ENCODE measurements at places on chromosomes 2 and 18.

DNA sequence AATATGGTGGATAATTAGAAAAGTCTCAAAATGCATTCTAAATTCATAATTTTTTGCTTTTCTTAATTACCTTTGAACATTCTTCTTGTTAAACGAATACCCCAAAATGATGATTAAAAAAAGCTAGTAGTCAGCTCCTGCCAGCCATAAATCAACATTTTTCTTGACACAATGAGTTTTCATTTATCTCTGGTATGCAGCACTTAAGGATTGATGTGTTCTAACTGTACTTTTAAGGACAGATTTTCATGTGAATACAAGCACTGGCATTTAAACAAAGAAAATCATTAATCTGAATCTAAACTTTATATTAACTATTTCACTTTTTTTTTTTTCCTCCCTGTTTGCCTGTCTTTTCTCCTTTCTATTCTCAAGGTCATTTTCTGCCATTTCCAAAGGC, 976.8 kb downstream of the TMEM182 start:
- no peak for DNase-seq

- no peak for DNase-seq
These were observed 72.5 kb downstream of the ACKR3 start for GRCh38 chr2:236642125-236642524.

GRCh38 chr2:219289537-219290361, 10.6 kb downstream of the DNAJB2 start:
- DNase-seq, result peak; percentile 88

DNA sequence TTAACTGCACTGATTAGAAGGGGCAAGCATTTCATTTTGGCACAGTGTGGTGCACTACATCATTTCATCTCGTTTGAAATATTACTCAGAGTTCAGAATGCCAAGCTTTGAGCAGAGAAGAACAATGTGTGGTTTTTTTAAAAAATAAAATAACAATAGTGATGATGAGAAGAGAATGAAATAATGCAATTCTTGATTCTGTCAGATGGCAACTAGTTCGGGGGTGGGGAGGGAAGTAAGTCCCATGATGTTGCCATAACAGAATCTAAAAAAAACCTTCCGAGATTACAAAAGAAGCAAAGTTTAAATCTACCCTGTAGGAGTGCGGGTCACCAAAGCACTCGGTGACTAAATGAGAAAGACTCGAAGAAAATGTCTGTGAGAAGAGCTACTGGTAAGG, 490.4 kb downstream of the NR4A2 start:
- DNase-seq, result no peak

GRCh38 chr2:171146633-171147032, 14.1 kb downstream of the TLK1 start:
- DNase-seq, result no peak

DNA sequence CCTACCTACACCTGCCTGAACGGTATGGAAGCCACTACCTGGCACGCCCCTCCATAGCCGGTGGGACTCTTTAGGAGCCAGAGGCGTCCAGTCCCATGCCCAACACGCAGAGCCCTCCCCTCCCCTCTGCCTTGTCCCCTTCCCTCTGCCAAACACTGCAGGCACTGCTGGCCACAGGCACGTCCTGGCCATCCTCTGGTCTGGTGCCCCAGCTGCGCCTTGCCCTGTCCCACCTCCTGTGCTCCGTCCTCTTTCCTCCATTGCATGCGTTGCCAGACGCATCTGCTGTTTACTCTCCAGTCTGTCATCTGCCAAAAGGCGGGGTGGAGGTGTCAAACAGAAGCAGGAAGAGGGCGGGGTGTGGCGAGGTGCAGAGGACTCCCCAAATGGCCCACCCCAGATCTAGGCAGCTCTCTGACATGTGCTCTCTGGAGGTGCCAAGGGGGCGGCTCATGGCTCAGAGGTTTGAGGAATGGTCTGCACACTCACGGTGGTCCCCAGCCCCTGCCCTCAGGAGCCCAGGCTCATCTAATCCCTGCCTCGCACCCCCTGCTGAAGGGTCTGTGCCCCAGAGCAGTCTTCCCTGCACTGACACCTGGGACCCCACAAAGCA, 45.1 kb downstream of the HS6ST1 start:
- DNase-seq, result no peak

DNA sequence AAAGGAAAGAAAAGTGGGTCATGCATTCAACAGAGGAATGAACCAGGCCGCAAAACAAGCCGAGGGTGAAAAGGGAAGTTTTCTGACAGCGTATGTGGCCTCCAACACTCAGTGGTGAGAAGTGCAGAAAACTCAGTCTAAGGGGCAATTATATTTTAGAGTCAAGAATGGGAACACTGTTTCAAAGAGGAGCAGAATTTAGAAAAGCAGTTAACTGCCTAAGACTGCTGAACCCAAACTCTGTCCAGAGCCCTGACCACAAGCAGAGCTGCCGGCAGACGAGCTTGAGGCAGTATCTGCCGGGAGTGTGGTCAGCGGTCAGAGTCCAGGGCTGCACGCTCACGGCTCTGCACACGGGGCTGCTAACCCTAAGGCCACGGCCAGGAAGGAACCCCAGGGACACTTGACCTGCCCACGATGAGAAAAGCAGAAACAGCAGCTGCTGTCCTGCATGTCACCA, 347.0 kb upstream of the ID2 start:
- DNase-seq, result no peak

GRCh38 chr18:60691061-60691460, 318.5 kb upstream of the MC4R start:
- no peak for DNase-seq

DNA sequence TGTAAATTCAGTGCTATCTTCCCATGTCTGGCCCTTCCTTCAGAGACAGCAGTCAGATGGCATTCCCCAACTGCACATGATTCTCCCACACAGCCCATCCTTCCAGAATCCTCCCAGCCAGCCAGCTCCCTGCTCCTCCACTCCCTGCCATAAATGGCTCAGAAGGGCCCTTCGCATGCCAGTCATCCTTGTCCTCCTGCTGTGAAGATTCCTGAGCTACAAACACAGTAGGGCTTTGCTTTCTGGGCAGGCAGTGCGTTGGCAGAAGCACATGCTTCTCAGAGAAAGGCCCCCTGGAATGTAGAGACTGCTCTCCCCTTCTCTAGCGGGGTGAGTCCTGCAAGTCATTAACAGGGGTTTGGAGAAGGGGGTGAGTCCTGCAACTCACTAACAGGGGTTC, 71.9 kb downstream of the TEX51 start:
- DNase-seq, result no peak

GRCh38 chr2:38765551-38765950, 12.5 kb upstream of the GEMIN6 start:
- DNase-seq, result no peak

- DNase-seq, result no peak
These were observed 124.8 kb upstream of the RNF152 start for GRCh38 chr18:62017618-62018017.

- DNase-seq, result no peak
These were observed 766.3 kb downstream of the TDRD15 start for GRCh38 chr2:21890041-21890440.

DNA sequence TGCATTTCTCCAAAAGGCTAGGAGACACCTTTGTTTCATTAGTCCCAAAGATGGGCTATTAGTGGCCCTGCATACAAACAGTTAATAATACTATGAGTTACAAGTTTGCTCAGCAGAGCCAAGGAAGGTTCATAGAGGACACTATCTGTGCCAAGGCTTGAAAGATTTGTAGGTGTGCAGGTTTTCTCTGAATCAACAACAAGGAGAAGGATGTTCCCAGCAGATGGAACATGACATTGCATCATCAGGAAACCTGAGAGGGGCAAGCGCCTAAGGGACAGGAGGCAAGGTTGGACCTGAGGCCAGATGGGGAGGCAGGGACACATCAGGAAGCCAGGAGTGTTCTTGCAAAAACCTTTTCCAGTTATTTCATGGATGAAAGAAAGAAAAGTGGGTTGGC, 35.4 kb upstream of the STK17B start:
- DNase-seq, result no peak

DNA sequence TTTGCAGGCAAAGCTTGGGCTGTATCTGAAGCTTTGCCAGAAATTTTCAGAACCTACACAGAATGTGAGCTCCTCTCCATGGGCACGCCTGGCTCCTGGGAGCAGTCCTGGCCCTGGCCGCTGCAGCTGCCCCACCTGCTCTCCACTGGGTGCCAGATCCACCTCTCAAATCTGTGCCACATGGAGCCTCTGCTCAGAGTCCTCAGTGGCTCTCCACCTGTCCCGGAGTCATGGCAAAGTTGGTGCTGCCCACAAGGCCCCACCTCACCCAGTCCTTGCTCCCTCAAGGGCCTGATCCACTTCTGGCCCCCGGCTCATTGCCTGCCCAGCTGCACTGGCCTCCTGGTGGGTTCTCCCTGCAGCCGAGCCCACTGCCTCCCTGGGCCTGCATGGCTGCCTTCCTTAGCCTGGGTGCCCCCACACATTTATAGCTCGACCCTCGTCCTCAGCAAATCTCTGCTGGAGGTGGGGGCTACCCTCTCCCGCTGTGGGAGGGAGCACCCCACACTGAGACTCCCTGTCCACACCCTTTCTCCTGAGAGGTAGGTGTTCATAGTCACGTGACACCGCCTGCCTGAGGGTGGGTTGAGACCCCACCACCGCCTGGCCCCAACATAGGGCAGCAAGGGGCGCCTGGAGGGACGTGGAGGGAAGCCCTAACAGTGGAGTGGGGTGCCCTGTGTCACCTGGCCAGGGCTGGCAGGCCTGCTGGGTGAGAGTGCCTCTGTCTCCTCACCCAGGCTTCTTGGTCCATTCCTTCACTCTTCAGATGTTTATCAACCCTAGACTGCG, 224.1 kb downstream of the SH3RF3 start:
- no peak for DNase-seq

- DNase-seq, result no peak
These were observed 70.6 kb upstream of the CTDP1 start for GRCh38 chr18:79608999-79609461.

DNA sequence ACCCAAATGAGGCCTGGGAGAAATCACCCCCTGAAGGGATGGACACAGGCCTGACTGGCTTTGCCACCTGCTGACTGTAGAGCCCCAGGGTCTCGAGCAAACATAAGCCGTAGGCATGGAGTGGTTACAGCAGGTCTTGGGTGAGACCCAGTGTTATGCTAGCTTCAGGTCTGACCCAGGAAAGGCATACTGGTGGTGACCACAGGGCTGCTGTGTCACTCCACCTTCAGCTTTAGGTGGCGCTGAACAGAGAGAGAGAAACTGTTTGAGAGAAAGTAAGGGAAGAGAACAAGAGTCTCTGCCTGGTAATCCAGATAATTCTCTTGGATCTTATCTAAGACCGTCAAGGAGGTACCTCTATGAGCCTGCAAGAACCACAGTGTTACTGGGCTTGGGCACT, 1544.2 kb upstream of the TMEFF2 start:
- no peak for DNase-seq

DNA sequence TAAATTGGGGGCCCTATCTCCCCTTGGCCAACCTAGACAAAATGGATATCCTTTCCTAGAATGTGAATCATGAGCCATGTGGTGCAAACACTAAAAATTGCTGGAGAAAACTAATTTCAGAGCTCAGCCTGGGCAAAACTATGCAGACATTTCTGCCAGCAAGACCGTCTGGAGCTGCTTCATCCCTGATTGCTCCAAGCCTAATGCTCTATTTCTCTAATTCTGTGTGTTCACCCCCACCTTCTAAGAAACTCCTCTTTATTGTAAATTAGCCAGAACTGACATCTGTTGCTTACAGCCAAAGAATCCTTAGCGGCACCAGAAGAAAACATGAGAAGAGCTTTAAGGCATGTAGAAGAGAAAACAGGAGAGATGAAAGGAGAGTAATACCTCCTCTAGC, 337.7 kb upstream of the CHAC2 start:
- no peak for DNase-seq

GRCh38 chr2:66585587-66585986, 150.7 kb downstream of the MEIS1 start:
- DNase-seq, result no peak

DNA sequence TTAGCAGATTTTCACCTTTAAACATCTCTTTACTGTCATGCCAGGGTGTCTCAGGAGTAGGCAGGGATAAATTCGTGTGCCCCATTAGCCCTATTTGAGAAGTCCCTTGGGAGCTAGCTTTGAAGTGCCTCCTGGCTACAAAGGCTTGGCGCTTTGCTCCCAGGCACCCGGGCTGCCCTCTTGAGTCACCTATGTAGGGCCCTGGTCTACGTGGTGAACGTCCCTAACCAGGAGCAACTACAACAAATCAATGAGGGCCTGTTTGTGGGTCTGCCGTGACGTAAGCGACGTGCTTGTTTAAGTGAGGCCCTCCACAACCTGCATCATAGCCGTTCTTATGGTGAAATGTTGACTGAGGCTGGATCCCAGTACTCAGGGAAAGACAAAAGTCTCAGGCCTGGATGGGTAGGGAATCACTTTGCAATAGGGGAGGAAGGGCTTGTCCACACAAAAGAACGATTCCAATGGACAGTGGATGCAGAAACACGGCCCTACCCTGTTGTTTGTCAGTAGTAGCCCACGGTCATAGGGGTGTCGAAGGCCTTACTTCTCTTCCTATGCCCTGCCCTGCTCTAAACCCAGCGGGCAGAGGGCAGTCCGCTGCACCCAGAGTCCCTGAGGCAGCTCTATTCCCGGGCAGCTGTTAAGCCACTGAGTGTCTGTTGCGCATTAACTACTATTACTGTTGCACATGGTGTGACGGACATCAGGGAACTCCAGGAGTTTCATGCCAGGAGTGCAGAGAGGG, 93.9 kb downstream of the INHBB start:
- DNase-seq, result no peak

GRCh38 chr2:215918901-215919599, 94.3 kb downstream of the MREG start:
- DNase-seq, result no peak

- no peak for DNase-seq
These were observed 101.0 kb upstream of the RIOK3 start for GRCh38 chr18:23352042-23352441.

- DNase-seq, result peak; percentile 86
These were observed 58.6 kb downstream of the ZEB2 start for GRCh38 chr2:144461308-144461766.

DNA sequence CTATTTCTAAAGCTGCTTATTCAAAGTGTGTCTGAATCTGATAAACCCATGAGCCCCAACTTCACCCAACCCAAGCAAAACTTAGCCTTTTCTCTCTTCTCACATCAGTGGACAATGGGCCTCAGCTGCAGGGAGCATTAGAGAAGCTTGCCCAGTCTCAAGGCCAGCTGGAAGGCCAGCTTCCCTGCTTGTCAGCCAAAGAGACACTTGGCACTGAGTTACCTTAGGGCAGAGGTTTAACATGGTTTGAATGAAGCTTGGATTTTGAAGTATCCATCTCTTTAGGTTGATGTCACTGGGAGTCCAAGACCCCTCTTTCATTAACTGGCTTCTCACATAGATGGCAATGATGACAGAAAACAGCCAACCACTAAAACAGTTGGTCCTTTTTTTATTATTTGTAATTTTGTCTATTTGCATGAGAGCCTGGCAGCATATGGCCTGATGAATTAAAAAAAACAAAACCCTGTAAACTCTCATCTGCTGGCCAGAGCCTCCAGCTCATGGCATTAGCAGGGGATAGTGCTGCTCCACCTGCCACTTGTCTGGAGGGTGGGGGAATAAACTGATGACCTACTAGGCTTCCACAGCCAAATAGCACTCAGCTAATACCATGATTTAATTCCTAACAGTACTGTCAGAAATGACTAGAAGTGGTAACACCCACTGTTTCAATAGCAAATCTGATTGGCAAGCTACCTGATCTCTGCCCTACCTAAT, 137.0 kb downstream of the UBE2E3 start:
- DNase-seq, result no peak

Data from iris pigment epithelial cell (primary cell).